Sigmoid colon (tissue), 7 donors: ENCODE measurements at places on chromosomes 2 and 18. TPM values are rescaled to one million over a fixed set of nuclear protein-coding genes. Genes with fewer than 3 reads are reported as not detected.

DNA sequence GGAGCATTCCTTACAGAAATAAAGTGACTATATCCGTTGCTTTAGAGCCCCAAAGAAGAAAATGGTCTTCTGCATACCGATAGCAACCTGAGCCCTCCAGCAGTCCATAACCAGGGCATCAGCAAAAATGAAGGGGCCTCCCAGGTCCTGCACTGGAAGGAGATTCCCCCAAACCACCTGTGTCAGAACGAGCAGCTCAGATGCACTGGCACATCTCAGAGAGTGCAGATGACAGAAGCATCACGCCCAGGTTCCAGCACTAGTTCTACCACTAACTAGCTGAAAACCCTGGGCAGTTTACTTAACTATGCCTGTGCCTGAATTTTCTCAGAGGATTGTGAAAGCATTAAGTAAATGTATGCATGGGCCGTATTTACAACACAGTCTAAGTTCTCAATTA is 466.7 kb upstream of the MYT1L start:
- no peaks in the 10 kb centered on the region for H3K36me3 ChIP-seq
- H3K4me1 ChIP-seq, result no peaks in the 10 kb centered on the region
- H3K27ac ChIP-seq, result no peak overlapping the region

DNA sequence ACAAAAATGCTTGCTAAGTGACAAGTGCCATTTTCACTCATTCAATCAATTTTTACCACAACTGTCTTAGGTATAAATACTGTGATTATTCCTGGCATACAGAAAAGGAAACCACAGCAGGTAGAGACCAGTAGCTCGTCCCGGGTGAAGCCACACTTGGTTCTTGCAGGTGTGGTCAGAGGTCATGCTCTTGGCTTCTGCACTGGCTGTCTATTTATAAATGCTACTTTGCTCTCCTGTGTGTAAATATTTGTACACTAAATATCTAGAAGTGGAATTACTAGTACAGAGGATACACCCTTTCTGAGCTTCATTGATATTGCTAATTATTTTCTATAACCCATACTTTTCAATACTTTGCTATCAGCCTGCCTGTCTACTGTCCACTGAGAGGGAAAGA is 284.6 kb downstream of the MYT1L start:
- H3K27me3 ChIP-seq, result no peaks in the 10 kb centered on the region
- H3K36me3 ChIP-seq, result no peaks in the 10 kb centered on the region
- DNase-seq, result no peak
- H3K4me3 ChIP-seq, result no peak overlapping the region

GRCh38 chr18:79883461-79884293 is 67.8 kb downstream of the SLC66A2 start:
- H3K27ac ChIP-seq, result no peak overlapping the region
- no peaks in the 10 kb centered on the region for H3K4me1 ChIP-seq
- DNase-seq, result peak; percentile 51
- no peaks in the 10 kb centered on the region for H3K36me3 ChIP-seq
- no peak overlapping the region for H3K4me3 ChIP-seq

DNA sequence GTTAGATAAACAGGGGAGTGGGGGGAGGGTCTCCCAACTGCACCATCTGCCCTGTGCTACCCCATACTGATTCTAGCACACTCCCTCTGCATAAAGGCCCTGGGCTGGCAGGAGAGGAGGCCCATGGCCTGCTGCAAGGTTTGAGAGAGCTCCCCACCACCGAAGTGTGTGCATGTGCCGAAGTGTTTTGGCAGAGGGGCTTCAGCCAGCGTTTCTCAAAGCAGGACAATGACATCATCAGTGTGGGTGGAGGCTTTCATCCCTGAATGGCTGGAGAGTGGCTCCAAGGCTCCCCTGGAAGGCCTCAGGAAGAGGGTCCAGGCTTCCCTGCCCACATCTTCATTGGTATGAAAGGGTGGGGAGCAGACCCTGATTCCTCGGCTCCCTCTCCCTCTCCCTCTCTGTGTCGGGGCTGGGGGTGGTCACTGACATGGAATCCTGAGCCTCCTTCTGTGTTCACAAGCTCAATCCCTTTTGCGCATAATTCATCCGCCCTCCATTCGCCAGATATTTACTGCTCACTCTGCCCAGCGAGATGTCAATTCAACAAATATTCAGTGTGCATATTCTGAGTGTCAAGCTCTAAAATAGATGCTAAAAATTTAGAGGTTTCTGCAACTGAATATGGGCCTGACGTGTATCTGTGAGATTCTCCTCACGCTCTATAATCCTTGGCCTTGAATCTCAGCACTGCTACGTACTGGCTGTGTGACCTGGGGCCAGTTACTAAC is 122.1 kb downstream of the CELF4 start:
- no peaks in the 10 kb centered on the region for H3K4me1 ChIP-seq
- H3K27me3 ChIP-seq, result peaks cover 4% of the 10 kb centered on the region
- no peak overlapping the region for H3K27ac ChIP-seq
- no peaks in the 10 kb centered on the region for H3K36me3 ChIP-seq
- H3K4me3 ChIP-seq, result no peak overlapping the region
- no peak for DNase-seq

DNA sequence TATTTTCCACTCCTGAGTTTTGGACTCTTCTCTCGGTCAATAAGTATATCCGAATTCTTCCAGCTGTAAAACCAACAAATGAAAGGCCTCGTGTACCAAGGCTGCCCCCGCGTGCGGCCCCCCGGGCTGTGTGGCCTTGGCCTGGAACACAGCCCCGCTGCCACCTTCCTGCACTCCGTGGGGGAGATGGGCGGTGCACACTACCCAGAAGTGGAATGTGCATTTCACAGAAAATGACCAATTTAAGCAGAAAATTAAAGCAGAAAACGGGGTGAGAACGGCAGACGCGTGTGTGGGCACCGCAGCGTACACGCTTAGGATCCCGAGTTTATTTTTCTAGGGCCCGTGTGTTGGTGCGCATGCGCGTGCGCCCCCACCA is 34.4 kb upstream of the ZNF516 start:
- H3K4me3 ChIP-seq, result peak overlapping the region; percentile 46

DNA sequence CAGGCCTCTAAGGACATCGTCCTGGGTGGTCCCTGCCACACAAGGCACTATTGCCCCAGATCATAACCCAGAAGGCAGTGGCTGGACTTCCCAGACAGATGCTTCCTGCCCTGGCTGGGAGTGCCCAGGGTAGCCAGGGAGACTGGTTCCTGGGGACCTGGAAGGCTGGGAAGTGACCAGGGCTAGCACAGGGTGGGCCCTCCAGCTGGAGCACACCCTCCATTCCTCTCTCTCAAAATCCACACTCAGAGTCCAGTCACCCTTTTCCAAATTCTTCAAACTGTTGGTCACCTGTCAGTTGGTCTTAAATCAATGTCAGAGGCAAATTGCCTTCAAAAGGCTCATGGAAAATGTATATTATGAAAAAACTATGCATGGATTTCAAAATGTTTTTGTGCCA is 11.6 kb upstream of the TUBB6 start:
- H3K27me3 ChIP-seq, result no peaks in the 10 kb centered on the region
- H3K4me1 ChIP-seq, result no peaks in the 10 kb centered on the region
- no peak overlapping the region for H3K4me3 ChIP-seq
- no peaks in the 10 kb centered on the region for H3K36me3 ChIP-seq

The LRRTM1 gene
- total RNA-seq, result 0.49 TPM

The PDCD1 gene
- total RNA-seq, result not detected
